Activated CD4-positive, alpha-beta T cell treated with anti-CD3 and anti-CD28 coated beads for 24 hours (primary cell): ENCODE measurements at places on chromosomes 4 and X.

GRCh38 chrX:93673056-93673868, at the start of gene NAP1L3:
NAP1L3 (minus strand) TSS chrX:93673578; CDS start chrX:93673304, 274 bp downstream.
- DNase-seq = peak; percentile 47

DNA sequence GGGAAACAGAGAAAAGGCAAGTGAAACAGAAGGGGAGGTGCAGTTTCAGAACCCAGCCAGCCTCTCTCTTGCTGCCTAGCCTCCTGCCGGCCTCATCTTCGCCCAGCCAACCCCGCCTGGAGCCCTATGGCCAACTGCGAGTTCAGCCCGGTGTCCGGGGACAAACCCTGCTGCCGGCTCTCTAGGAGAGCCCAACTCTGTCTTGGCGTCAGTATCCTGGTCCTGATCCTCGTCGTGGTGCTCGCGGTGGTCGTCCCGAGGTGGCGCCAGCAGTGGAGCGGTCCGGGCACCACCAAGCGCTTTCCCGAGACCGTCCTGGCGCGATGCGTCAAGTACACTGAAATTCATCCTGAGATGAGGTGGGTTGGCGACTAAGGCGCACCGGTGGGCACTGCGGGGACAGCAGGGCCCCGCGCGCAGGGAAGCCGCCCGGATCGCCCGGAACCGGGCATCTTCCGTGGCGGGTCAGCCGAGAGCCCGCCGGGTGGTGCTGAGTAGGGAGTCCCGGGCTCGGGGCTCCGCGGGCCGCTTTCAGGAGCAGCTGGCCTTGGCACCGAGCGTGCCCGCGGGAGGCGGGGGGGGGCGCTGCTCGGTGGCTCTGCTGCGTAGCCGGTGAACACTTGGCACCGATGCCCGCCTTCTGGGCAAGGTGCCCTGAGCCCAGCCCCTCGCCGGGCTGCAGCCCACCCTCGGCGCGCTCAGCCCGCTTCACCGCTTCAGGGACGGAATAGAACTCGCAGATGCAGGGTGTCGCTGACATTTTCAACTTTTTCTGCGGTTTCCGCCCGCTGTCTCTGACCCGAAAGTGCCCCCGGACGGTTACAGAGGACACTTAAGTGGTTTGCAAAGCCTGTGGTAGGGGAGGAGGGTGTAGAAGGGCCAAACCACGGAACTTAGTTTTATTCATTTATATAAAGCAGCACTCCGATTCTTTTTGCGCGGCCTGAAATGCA, at the start of gene CD38:
Gene CD38, plus strand, starts transcription at position 40 of the 953 bp plus-strand sequence. Its CDS starts 87 bp downstream, at position 127.
- no peak for DNase-seq

GRCh38 chrX:106963111-106963510, 36.9 kb downstream of the MORC4 start:
- DNase-seq = no peak

DNA sequence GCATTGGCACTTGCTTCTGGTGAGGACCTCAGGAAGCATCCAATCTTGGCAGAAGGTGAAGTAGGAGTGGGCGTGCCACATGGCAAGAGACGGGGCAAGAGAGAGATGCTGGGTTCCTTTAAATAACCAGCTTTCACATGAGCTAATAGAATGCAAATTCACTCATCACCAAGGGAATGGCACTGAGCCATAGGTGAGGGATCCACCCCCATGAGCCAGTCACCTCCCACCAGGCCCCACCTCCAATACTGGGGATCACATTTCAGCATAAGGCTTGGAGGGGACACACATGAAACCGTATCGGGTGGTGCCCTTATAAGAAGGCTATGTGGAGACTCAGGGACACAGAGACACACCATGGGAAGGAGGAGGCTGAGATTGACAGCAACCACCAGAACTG, 140.0 kb upstream of the MSX1 start:
- no peak for DNase-seq

DNA sequence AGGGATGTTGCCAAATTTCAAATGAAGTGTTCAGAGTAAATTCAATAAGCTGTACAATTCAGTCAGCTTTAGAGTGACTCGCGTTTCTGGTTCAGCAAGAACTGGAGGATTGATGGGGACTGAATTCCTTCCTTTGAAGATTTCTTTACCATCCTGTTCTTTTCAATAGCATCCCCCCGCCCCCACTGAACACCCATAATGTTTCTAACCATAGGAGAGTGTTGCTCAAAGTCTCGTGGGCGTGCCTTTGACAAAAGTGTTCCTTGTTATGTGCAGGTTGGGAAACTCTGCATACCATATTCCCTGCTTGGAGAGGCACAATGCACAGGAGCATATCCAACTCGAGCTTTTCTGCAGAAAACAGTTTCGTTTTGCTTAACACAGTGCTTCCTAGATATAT, 323.5 kb upstream of the CASK start:
- DNase-seq = no peak

DNA sequence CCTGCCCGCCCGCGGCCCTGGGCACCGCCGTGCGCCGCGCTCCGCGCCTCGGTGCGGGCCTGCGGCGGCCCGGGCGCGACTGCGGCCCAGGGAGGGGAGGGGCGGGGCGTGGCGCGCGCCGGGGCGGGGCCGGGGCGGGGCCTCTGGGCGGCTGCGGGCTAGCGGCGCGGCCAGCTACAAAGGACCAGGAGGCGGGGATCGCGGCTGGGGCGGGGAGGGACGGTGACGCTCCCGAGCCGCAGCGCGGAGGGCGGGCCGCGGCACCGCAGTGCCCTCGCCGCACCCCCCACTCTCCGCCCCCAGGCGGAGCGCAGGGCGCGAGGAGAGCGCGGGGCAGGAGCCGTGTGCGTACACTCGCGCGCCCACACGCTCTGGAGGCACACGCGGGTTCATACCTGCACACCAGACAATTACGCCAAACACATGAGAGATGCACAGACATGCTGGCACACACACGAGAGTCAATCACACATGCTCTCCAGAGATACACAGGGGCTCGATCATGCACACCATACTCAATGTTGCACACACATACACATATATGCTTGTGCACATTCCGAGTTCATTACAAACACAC, at the start of gene CRMP1:
Gene CRMP1, minus strand, starts transcription at position 83 of the 577 bp plus-strand sequence. CDS start 117 bp downstream, outside the sequence.
- no peak for DNase-seq

GRCh38 chrX:56947699-56948098, 47.6 kb downstream of the SPIN3 start:
- DNase-seq = no peak

GRCh38 chrX:68693481-68694434, 46.3 kb downstream of the STARD8 start:
- DNase-seq = no peak

GRCh38 chr4:158610790-158611189, 60.9 kb downstream of the C4orf46 start:
- DNase-seq = no peak

DNA sequence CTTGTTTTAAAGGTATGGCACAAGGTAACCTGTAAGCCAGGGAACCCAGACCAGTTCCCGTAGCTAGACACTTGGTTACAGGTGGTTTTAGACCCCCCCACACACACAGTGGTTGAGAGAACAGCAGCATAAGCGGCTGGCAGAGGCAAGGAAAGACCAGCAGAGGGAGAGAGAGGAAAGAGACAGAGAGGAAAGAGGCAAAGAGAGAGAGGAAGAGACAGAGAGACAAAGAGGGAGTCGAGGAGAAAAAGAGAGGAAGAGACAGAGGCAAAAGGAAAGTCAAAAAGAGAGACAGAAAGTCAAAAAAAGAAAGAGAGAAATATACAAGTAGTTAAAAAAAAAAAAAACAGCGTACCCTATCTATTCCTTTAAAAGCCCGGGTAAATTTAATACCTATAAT, 19.5 kb upstream of the PCSK1N start:
- DNase-seq = no peak

- no peak for DNase-seq
These were observed 55.5 kb downstream of the SCML1 start for GRCh38 chrX:17792826-17793225.

DNA sequence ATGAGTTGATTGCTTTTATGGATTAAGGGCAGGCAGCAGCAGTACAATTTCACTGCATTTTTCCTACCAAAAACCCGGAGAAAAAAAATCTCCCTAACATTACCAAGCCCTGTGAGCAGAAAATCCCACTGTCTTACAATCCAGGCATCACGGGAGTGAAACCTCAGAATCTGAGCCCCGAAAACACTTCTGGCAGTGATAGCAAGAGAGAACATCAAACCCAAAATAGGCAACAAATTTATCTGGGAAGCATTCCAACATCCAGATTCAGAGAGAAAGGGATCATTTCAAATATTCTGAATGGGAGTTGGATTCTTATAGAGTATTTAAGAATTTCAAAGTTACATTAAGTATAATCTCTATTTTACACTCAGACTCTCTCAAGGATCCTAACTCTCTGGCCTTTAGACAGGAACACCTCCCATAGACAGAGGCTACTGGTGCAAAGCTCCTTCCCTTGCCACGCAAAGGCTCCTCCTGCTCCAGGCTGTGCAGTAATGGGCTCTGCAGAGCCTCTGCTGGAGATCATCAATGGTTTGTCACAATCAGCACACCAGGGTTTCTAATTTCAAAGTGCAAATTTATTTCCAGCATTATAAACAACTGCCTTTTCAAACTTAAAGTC, 256.9 kb downstream of the PARM1 start:
- DNase-seq = no peak

GRCh38 chr4:63211776-63212479, 1197.3 kb downstream of the TECRL start:
- DNase-seq = no peak
